ENCODE measurements at places on chromosomes 4 and X.

DNA sequence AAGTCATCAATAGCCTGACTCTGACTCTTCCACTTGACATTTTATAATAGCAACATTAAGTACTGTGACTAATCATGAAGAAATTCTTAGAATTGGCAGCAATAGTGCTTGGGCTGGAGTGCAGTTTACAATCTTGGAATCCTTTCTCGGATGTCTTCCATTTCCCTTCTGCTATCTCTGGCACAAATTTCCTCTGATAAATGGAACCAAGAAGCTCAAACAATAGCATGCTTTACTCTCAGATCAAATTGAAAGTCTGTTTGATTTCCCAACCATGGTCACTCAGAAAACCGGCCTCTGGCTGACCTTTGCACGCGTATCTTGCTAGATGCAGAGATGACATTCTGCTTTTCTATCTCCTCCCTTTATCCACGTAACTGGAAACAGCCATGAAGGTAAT, 99.0 kb upstream of the SPANXC start:
- no peaks in the 10 kb centered on the region for H3K27me3 ChIP-seq
- no peaks in the 10 kb centered on the region for H3K36me3 ChIP-seq
- no peak for DNase-seq
- no peak overlapping the region for H3K27ac ChIP-seq
- H3K4me3 ChIP-seq, result no peak overlapping the region

DNA sequence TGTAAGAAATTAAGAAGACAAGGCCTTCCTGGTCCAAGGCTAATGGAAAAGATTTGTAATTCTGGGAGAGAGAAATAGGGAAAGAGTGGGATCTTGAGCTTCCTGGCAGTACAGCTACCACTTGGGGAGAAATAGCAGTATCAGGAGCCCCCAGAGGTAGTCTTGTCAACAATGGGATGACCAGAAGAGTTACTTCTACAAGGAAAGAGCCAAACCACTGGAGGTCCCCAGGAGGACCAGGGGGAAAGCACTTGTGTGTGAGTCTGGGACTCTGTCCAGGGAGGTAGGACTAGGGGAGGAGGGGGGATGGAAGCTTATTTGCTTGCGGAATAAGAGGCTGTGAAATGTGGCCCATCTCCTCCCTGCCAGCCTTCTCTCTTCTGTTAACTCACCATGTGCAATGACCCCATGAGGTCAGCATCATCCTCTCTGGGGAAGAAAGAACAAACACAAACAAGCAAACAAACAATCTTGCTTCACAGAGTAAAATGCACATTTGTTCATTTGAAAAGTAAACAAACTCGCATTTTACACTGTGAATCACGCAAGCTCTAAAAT, 160.1 kb downstream of the STK32B start:
- H3K36me3 ChIP-seq, result no peaks in the 10 kb centered on the region
- no peaks in the 10 kb centered on the region for H3K27me3 ChIP-seq
- H3K27ac ChIP-seq, result no peak overlapping the region
- no peak for DNase-seq

DNA sequence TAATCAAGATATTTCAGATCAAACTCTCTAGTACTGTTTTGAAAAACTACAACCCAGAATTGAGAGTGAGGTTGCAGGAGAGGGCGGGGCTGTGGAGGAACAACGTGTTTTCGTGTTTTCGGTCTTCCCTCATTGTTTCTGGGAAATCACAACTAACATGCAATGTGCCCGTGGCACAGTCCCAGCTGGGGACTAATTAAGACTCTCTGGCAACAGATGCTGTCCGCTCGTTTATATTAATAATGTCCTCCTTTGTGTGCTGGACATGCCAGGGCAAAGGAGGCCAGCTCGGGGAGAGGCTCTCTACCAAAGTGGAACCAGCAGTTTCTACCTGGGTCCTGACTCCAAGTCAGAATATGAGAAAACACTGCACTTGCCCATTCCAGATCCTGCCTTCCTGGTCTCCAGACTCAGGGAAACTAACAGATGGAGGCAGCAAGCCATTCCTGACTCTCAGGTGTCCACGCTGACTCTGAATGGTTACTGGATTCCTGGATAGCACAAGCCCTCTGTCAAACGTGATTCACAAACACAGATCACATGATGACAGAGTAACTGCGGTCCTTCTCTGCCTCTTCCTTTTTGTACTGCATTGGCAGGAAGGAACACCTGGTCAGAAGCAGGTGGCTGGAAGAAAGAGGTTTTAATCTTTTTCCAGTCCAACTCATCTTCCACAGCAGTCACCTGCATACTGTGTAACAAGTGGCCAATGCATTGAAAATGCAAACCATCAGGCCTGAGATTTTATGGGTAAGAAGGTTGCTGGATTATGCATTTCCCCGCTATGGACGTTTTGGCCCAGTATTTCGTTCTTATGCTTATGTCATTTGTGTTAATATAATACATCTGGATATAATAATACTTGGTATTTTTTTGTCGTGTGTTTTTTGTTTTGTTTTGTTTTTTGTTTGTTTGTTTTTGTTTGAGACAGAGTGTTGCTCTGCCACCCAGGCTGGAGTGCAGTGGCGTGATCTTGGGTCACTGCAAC, 65.0 kb downstream of the COQ2 start:
- H3K4me3 ChIP-seq, result no peak overlapping the region
- no peaks in the 10 kb centered on the region for H3K36me3 ChIP-seq
- H3K4me1 ChIP-seq, result no peaks in the 10 kb centered on the region
- no peak for DNase-seq
- no peaks in the 10 kb centered on the region for H3K27me3 ChIP-seq

DNA sequence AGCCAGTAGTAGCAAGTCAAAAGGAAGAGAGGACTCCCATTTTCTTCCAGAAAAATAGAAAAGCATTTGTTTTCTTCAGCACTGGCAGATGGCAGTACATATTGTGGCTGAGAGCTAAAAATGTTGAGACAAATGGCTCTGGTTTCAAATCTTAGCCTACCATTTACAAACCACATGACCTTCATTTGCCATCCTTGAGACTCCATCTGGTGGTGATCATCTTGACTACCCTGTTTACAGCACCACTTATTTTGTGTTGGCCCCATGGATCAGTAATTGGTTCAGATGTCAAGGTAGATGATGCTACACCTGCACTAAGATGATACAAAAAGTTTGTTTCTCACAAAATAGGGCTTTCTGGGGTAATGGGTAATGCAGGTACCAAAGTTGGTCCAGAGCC, 951.8 kb upstream of the IGFBP7 start:
- no peak for DNase-seq
- no peak overlapping the region for H3K27ac ChIP-seq
- no peak overlapping the region for H3K4me3 ChIP-seq
- H3K4me1 ChIP-seq, result no peaks in the 10 kb centered on the region
- H3K27me3 ChIP-seq, result no peaks in the 10 kb centered on the region

- peaks cover 15% of the 10 kb centered on the region for H3K36me3 ChIP-seq
- no peaks in the 10 kb centered on the region for H3K27me3 ChIP-seq
- no peak for DNase-seq
- no peak overlapping the region for H3K27ac ChIP-seq
Observed at GRCh38 chr4:8473920-8474590, 33.5 kb downstream of the TRMT44 start.

- no peaks in the 10 kb centered on the region for H3K36me3 ChIP-seq
Observed at GRCh38 chr4:38004887-38005286, 44.7 kb downstream of the PTTG2 start.

DNA sequence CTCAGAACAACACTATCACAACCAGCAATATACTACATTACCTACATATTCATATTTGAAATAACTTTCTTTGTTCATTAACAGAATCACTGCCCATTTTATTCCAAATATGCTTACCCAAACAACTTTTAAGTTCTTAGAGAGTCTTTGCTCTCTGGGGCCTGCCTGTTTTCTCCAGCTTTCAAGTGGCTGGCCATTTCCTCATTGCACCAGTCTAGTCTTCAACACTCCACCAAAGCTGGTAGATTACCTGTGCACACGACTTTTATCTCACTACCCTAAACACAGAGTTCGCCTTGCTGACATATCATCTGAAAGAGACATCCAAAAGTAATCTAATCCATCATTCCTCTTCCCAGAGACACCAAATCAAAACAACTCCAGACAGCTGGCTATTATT, 66.2 kb downstream of the PRDM5 start:
- no peaks in the 10 kb centered on the region for H3K36me3 ChIP-seq
- no peak overlapping the region for H3K27ac ChIP-seq

DNA sequence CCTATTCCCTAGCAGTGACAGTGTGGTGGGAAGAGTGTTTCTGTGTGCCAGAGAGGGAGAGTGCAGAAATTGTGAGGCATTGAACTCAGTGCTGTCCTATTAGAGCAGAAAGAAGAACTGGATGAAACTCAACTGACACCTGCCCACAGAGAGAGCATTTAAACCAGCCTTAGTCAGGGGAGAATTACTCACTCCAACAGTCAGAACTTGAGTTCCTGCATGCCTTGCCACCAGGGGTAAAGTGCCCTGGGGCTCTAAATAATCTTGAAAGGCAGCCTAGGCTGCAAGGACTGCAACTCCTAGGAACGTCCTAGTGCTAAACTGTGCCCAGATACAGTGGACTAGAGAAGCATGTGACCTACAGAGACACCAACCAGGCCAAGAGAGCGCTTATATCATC, 12.8 kb downstream of the CYSLTR1 start:
- H3K4me3 ChIP-seq, result no peak overlapping the region
- no peaks in the 10 kb centered on the region for H3K36me3 ChIP-seq
- no peak for DNase-seq
- no peaks in the 10 kb centered on the region for H3K27me3 ChIP-seq
- H3K27ac ChIP-seq, result no peak overlapping the region
- no peaks in the 10 kb centered on the region for H3K4me1 ChIP-seq

- H3K27ac ChIP-seq, result no peak overlapping the region
- no peak overlapping the region for H3K4me3 ChIP-seq
- no peaks in the 10 kb centered on the region for H3K27me3 ChIP-seq
- no peak for DNase-seq
- no peaks in the 10 kb centered on the region for H3K4me1 ChIP-seq
Observed at GRCh38 chr4:132180020-132180427, 969.1 kb upstream of the PCDH10 start.

- H3K27me3 ChIP-seq, result no peaks in the 10 kb centered on the region
- DNase-seq, result no peak
- H3K27ac ChIP-seq, result no peak overlapping the region
- no peak overlapping the region for H3K4me3 ChIP-seq
- H3K36me3 ChIP-seq, result no peaks in the 10 kb centered on the region
- no peaks in the 10 kb centered on the region for H3K4me1 ChIP-seq
Observed at GRCh38 chr4:148823419-148823769, 381.2 kb upstream of the NR3C2 start.

DNA sequence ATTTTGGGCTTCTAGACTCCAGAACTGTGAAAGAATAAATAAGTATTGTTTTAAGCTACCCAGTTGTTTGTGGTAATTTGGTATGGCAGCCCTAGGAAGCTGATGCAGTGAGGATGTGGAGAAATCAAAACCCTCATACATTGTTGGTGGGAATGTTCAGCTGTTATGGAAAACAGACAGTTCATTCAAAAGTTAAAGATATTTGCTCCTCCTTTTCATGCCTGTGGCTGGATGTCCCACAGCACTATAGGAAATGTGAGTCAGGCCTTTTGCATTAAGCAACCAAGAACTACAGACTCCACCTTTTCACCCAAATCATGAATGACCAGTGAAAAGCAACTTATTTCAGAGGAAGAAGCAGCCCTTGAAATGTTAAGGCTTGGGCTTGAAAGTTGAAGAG, 6.7 kb downstream of the BBS12 start:
- no peak overlapping the region for H3K4me3 ChIP-seq

- H3K4me3 ChIP-seq, result no peak overlapping the region
- peaks cover 1% of the 10 kb centered on the region for H3K4me1 ChIP-seq
- no peak overlapping the region for H3K27ac ChIP-seq
- no peaks in the 10 kb centered on the region for H3K36me3 ChIP-seq
- H3K27me3 ChIP-seq, result no peaks in the 10 kb centered on the region
Observed at GRCh38 chr4:147591106-147591505, 26.1 kb upstream of the TMEM184C start.

DNA sequence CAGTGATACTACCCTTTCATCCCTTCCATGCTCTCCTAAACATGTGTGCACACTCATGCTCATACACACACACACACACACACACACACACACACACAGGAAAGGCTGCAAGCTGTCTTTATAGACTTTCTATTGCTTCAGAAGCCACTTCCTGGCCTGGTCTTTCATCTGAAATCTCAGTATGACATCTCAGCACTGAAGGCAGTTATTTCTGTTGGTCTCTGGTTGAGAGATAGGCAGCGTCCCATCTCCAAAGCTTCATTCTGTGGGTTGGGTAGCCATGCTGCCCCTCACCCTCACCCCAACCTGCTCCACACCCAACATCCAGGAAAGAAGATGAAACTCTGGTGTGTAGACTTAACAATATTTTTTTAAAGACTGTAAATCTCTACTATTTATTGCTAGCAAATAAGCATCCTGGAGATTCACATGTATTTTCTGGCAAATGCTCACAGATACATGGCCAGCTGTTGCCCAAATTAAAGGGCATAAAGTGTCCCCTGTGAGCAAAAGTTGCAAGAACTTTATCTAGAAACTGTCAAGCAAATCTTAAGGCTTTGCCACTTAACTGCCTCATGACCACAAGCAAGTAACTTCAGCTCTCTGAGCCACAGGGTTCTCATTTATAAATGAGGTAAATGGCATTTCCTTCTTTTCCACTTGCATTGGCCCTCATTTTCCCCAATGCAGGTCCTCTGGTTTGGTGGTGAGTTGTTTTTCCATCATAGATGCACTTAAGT, 189.8 kb upstream of the AFF2 start:
- no peaks in the 10 kb centered on the region for H3K27me3 ChIP-seq
- no peak overlapping the region for H3K27ac ChIP-seq
- H3K36me3 ChIP-seq, result no peaks in the 10 kb centered on the region
- DNase-seq, result no peak

DNA sequence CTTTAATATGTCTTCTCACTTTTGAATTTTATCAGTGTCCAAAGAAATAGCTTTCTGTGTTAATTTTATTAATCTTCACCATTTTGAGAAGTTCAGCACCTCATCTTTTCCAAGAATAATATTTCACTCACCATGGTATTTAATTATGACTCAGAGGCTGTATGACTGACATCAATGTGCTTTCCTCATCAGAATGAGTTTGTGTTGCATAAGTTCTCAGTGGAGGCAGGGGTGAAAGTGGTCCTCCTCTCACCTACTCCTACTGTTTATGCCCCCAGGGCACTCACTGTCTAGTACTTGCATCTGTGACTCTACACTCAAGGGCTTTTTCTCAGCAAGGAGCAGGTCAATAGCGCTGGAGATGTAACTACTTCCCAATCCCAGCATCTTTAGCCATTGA, 905.3 kb upstream of the INTU start:
- H3K27ac ChIP-seq, result no peak overlapping the region
- no peak for DNase-seq
- no peaks in the 10 kb centered on the region for H3K27me3 ChIP-seq
- no peaks in the 10 kb centered on the region for H3K4me1 ChIP-seq

- no peaks in the 10 kb centered on the region for H3K36me3 ChIP-seq
- H3K4me3 ChIP-seq, result no peak overlapping the region
- H3K4me1 ChIP-seq, result no peaks in the 10 kb centered on the region
- no peak overlapping the region for H3K27ac ChIP-seq
Observed at GRCh38 chr4:6750286-6751221, 32.0 kb upstream of the KIAA0232 start.

DNA sequence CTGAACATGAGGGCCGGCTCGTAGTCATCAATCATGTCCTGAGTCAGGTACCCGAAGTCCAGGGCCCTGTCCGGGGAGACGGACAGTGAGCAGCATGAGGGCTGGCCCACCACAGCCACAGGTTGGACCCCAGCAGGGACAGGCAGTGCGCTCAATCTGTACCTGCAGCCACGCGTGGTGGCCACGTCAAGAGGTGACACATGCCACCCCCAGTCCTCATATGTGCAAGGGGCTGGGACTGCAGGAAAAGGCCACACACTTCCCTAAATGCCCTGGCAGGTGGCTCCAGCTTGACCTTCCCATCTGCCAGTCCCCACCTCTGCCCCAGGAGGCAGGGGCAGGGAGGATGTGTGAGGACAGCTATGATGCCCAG, 73.8 kb upstream of the MXD4 start:
- DNase-seq, result no peak
- peaks cover 5% of the 10 kb centered on the region for H3K4me1 ChIP-seq
- no peaks in the 10 kb centered on the region for H3K27me3 ChIP-seq
- no peak overlapping the region for H3K4me3 ChIP-seq
- H3K36me3 ChIP-seq, result no peaks in the 10 kb centered on the region
- no peak overlapping the region for H3K27ac ChIP-seq
